ENCODE measurements at places on chromosomes 13 and 19.

DNA sequence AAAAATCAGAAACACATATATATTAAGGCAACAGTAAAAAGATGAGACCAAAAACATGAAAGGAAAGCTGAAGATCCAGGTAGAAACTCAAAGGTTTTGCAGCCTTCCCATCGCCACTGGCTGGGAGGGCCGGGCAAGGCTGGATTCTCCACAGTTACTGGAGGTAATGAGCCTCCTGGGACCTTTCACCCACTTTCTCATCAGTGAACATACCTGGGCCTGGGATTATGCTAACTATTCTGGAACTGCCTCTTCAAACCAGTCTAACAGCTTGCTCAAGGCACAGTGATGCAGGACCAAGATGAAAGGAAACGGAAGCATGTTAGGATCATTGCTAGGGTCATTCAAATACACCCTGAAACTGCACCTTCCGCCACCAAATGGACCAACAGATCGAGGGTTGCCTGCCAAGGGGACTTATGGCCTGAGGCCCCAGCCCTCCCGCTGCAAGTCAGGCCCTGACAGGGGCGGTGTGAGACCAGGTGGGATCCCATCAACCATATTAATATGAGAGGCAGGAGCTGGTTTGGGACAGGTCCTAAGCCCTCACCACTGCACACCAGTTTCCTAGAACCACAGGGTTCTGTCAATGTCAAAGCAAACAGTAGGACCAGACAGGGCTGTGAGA, 28.4 kb upstream of the ATP12A start:
- no peaks in the 10 kb centered on the region for H3K27me3 ChIP-seq
- no peaks in the 10 kb centered on the region for H3K36me3 ChIP-seq
- no peak overlapping the region for H3K4me3 ChIP-seq
- no peak for DNase-seq
- no peak overlapping the region for H3K27ac ChIP-seq
- H3K4me1 ChIP-seq, result no peaks in the 10 kb centered on the region

- no peak for DNase-seq
- no peaks in the 10 kb centered on the region for H3K4me1 ChIP-seq
- no peak overlapping the region for H3K27ac ChIP-seq
- no peaks in the 10 kb centered on the region for H3K27me3 ChIP-seq
- no peak overlapping the region for H3K4me3 ChIP-seq
Observed at GRCh38 chr19:734716-735115, 16.2 kb upstream of the MISP start.

DNA sequence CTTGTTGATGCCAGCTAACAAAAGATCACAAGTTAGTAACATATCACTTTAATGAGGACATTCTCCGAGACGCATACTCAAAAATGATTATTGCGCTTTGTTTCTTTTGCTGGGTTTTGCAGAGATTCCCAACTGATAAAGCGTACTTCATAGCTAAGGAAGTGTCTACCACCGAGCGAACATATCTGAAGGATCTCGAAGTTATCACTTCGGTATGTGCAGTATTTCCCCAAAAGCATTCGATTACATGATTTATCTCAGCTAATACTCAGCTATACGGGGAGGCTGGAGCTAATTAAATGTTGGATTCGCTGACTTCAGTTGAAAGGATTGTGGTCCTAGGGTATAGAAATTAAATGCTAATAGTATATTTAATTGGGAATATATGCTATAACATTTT, 166.3 kb downstream of the STK24 start:
- no peaks in the 10 kb centered on the region for H3K4me1 ChIP-seq
- no peaks in the 10 kb centered on the region for H3K27me3 ChIP-seq
- DNase-seq, result no peak

DNA sequence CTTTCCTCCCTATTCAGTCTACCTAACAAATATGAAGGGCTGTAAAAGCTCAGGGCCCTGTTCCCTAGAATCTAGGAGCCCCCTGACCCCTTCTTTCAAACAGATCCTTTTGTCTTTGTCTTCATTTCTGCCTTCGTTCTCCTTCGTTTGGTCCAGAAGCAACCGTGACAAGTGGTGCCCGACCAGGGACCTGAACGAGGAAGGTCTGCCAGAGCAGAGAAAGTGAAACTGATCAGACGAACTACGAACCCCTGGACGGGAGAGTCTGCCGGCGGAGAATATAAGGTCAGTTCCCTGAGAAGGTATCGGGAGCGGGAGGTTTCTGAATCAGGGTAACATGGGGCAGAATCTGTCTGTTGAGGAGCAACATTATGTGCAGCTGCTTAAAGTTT, 751 bp downstream of the ERVK3-1 start:
- H3K27ac ChIP-seq, result no peak overlapping the region
- no peaks in the 10 kb centered on the region for H3K4me1 ChIP-seq
- peaks cover 5% of the 10 kb centered on the region for H3K36me3 ChIP-seq
- H3K4me3 ChIP-seq, result peak overlapping the region; percentile 79
- DNase-seq, result no peak

DNA sequence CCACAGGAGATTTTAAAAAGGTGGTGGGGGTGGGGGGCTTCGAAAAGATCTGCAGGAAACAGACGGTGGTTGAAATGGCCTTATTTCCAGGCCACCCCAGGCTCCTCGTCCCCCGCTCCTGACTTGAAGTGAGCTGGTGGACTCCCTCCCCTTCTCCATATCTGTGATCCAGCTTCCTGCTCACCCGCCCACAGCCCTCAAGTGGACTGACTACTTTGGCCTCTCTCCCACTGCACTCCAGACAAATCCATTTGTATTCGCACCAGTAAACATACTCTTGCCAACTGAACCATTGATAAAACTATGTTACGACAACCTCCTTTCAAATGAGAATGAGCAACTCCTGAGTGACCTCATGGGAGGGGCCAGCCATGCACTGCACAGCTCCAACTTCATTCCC, 259.5 kb downstream of the COL4A1 start:
- no peaks in the 10 kb centered on the region for H3K4me1 ChIP-seq
- no peak overlapping the region for H3K27ac ChIP-seq
- H3K27me3 ChIP-seq, result no peaks in the 10 kb centered on the region
- DNase-seq, result no peak
- H3K4me3 ChIP-seq, result no peak overlapping the region

GRCh38 chr19:48663667-48664066, 9.2 kb downstream of the NTN5 start:
- no peak overlapping the region for H3K4me3 ChIP-seq
- no peak for DNase-seq
- no peaks in the 10 kb centered on the region for H3K27me3 ChIP-seq
- H3K27ac ChIP-seq, result no peak overlapping the region

GRCh38 chr19:12293777-12294248, 870 bp downstream of the ZNF44 start:
- H3K27ac ChIP-seq, result no peak overlapping the region
- peak overlapping the region; percentile 88 for H3K4me3 ChIP-seq
- 0 out of 2 replicates have a peak, but pooled peaks cover 2% of the 10 kb centered on the region for H3K4me1 ChIP-seq
- H3K27me3 ChIP-seq, result no peaks in the 10 kb centered on the region
- no peaks in the 10 kb centered on the region for H3K36me3 ChIP-seq

DNA sequence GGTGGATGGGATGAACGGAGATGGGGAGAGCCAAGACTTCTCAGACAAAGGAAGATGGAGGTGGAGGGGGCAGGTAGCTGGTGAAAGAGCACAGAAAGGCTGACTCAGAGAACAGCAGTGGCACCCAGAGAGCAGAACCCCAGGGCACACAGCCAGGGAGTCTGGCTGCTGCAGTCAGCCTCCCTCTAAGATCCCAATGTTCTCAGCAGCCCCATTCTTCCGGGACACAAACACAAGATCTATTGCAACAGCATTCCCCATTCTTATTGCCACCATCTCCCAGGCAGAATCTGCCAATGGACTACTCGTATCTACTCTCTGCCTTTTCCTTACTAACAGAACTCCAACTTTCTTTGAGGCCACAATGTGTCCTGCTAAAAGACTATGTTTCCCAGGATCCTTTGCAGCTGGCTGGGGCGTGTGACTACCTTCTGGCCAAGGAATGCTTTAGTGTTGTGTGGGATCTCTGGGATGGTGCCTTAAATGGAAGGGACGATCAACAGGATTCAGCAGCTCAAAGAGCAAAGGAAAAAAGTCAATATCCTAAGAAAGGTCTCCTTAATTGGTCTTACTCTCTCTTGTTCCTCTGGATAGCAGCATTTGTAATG, 7.5 kb downstream of the THAP8 start:
- H3K4me3 ChIP-seq, result no peak overlapping the region
- peaks cover 1% of the 10 kb centered on the region for H3K4me1 ChIP-seq
- H3K27ac ChIP-seq, result no peak overlapping the region
- H3K36me3 ChIP-seq, result no peaks in the 10 kb centered on the region
- no peak for DNase-seq
